RWPE2 (cell line): ENCODE measurements at places on chromosomes 1 and 21.

GRCh38 chr1:231428377-231428776, 6.3 kb upstream of the EGLN1 start:
- no peak for DNase-seq

- DNase-seq: no peak
Observed at GRCh38 chr1:31482482-31483011, 69.5 kb downstream of the SERINC2 start.

DNA sequence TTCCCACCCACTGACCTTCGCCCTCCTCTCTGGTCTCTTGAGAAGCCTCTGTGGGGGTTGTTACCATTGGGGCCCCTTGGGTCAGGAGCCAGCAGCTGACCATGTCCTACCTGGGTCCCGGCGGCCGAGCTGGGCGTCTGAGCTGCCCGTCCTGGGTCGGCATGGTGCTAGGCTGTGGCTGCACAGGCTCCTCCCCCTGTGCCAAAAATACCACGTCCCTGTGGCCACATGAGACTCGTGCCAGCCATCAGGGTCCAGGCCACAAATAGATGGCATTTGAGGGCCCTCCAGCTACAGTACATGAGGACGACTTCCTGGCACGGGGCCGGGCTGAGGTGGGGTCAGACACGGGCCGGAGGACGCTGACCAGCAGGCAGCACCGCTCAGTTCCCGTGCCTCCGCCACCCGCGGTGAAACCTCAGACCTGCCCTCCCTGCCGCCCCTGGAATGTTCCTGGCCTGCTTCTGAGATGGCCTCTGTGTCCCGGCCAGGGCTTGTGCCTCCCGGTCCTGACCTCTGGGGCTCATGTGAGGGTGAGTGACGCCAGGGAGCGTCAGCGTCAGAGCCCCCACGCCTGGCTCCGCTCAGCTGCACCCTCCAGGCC, at the start of gene PERM1:
TSS of gene PERM1 (minus strand) at position 139 of the 604 bp plus-strand sequence. CDS start 1,064 bp downstream, outside the sequence.
- no peak for DNase-seq

- DNase-seq: no peak
Observed at GRCh38 chr1:91603409-91603808, 102.8 kb downstream of the CDC7 start.

DNA sequence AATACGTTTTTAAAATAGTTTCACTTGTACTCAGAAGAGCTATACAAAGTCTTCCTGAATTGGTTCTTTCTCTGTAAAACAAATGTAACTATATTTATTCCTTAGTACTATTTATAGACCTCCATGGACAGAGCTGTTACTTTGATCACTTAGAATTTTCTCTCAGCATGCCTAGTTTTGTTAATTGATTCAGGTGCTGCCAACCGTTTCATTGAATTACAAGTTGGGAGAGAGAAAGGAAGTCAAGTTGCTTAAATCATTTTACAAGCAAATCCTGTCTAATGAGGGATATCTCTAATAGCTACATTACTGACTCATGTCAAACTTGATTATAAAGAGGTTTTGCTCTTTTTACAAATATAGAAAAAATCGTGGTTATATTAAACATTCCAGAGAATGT, 241.0 kb downstream of the FMN2 start:
- no peak for DNase-seq

DNA sequence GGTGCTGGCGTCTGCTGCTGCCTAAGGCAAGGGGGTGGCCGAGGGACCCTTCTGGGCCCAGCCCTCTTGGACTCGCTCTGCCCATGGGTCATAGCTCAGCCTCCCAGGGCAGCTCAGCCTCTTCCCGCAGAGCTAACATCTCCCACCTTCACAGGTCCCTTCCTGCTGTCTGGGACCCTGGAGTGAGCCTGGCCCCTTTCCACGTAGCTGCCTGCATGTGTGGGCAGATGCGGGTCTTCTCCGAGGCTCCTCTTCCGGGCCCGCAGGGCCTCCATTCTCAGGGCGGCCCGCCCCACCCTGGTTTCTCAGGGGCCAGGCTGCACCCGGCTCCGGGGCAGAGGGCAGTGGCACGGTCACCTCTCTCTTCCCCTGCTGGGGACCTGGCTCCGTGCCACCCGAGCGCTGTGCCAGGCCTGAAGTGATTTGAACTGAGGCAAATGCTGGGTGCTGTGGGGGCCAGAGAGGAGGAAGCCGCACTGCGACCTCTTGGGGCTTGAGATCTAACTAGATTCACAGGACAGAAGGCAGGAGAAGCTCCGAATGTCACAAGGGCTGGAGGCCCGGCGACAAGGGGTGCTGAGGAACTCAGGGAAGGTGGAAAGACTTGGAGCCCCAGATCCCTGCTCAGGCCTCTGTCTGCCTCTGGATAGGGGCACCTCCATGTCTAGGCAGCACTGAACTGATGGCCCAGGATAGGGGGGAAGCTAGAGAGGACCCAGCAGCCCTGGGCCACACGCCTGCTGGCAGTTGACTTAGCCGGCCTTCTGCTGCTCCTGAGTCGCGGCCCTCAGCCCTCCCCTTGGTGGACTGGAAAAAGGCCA, 40.7 kb downstream of the COQ8A start:
- DNase-seq: no peak

GRCh38 chr1:1418464-1419362, 2.4 kb downstream of the ANKRD65 start:
- DNase-seq: no peak

DNA sequence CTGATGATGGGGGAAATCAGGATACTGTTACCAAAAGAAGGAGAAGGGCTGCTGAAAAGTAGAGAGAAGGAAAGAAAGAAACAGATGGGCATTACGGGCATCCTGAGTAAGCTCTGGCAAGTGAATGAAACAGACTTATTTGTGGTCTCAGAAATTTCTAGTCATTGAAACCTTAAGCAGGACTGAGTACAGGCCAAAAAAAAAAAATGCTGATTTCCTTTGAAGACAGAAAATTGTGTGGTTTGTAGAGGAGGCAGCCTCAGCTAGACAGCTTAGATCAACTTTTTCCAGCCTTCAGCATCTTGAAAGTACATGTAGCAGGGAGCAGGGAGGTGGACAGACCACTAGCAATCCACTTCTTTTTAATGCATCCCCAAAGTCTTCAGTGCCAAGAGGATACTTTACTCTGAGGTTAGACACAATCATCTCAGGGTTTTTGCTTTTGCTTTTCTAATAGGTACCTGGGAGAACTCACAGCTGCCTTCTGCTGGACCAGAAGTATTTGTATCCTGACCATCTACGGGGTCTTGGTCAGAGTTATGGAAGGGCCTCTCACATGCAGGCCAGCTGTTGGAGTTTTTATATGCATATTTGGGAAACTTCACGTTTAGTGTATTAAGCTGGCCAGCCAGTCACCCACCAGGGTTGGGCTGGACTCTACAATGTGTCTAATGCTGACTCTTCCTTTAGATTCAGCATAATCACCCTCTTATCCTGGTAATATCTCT, 10.6 kb upstream of the CAPZB start:
- no peak for DNase-seq

GRCh38 chr21:34938089-34938764, 110.9 kb downstream of the RUNX1 start:
- DNase-seq: no peak

DNA sequence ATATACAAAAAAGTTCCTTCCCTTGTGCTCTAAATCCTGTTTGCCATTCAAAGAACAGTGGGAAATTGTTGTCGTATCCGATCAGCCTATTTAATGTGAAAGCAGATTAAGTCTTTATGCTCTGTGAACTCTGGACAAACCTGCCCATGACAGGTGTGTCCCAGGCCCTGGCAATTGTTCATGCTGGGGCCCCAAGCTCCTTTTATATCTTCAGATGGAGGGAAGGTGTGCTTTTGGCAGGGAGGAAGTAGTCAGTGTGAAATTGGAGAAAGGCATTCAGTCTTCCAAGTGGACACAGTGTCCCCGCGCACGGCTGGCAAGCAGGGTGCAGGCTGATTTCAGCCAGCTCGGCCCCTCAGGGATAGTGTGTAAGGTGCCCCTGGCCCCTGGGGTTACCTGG, 135.1 kb upstream of the F3 start:
- no peak for DNase-seq
